ENCODE measurements at places on chromosomes 6 and 20. TPM values are rescaled to one million over a fixed set of nuclear protein-coding genes. Genes with fewer than 3 reads are reported as not detected.

CAGE1 gene
- 0.03 TPM for total RNA-seq

E2F1 gene
- 9.7 TPM for total RNA-seq

CABLES2 gene
- 13.8 TPM for total RNA-seq

KPNA5 gene
- 26.0 TPM for total RNA-seq

TMEM200A gene
- total RNA-seq, result 12.8 TPM

DNA sequence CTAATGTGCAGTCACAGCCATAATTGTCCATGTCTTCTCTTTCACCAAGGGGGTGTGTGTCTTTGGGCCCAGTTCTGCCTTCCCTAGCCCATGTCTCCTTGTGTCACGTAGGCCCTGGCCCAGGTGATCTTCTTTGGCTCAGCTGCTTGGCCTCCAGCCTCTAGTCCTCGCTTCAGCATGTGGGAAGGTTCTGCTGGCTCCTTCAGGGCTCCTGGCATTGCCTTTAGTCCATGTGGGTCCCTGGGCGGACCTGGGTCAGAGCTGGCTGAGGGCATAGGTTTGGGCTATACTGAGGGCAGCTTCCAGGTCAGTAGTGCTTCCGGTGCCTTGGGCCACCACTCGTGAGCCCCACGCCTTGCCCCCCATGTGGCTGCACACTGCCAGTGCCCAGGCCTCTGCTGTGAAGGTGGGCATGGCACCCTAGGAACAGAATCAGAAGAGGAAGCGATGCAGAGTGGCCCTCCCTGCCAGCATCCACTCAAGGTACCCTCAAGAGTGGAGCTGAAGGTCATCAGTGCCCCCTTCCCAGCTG is 12.8 kb downstream of the AARS2 start:
- no peak for DNase-seq

GRCh38 chr6:144219056-144219685 is 66.0 kb upstream of the UTRN start:
- DNase-seq, result peak; percentile 44

GRCh38 chr20:49419785-49420184 is 62.7 kb downstream of the KCNB1 start:
- DNase-seq, result no peak

DNA sequence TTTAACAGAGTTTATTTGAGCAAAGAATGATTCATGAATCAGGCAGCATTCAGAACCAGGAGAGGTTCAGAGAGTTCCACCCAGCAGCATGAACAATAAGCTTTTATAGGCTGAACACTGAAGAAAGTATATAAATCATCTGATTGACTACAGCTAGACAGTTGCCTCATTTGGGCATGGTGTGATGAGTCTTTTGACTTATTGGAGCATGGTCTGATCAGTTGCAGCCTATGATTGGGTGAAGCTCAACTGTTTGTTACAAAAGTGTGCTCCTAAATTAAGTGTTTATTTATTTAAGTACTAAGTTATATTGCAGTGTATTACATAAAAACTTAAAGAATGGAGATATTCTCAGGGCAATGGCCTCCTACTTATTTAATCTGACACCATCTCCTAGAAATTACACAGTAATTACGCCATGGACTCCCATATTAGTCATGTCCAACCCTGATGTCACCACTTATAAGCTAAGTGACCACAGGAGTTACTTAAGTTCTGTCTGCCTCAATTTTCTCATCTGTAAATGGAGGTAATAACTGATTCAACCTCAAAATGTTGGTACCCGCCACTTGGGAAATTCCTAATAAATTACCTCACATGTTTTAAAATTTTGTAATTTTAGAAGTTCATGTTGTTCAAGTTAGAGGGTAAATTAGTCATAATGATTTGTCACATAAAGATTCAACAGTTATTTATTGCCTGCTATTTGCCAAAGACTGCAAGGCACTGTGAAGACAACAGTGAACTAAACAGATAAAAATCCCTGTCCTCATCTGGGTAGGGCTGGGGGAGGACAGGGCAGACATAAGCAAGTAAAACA is 15.2 kb upstream of the ROS1 start:
- no peak for DNase-seq

GRCh38 chr6:3323696-3324261 is 65.0 kb downstream of the PSMG4 start:
- no peak for DNase-seq
